Chondrocyte (in vitro differentiated cells): ENCODE measurements at places on chromosomes 5 and 9. TPM values are rescaled to one million over a fixed set of nuclear protein-coding genes. Genes with fewer than 3 reads are reported as not detected.

- DNase-seq: peak; percentile 89
Measured at GRCh38 chr5:159104051-159104651, 4.4 kb upstream of the EBF1 start.

NFIL3 gene
- total RNA-seq: 22.5 to 43.3 TPM (median 43.2 TPM) in 3 replicates

IRX1 gene
- 2.3 to 9.8 TPM (median 2.9 TPM) in 3 replicates for total RNA-seq

PHF24 gene
- total RNA-seq: 0.30 to 1.0 TPM in 2 of 3 replicates, not detected in the other

DNA sequence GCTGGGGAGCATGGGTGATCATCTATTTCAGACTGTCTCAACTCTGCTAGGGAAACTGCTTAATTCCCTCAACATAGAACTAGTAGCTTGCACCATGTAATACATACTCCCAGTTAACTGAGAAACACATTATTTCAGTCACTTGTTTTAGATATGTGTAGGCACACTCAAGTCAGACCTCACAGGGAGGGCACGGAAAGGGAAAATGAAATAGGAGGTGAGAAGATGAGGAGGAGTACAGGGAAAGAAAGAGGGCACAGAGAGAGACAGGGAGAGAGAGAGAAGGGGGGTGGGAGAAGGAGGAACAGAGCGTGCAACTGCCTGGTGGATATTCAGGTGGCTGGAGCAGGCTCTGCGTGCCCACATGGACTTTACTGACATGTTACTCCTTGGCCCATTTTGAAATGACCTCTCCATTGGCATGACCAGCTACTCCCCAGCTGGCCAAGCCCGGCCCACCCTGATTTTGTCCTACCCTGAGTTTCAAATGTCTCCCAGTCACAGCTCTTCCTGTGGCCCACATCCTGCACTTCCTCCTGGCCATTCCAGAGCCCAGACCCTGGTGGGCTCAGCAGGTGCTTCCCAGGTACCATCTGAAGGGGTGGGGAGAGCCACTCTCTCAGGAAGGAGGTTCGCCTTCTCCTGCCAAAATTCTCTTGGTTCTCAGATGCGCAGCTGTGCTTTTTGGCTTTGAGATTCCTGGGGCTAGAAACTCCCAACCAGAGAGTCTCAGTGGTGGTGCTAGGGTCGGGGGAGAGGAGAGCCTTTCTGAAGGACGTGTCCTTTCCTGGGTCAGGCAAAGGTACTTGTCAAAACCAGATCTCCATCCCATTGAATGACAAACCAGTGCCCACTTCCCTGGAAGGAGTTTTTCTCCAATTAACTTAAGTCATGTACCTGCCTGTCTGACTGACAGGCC is 229.4 kb downstream of the FSTL4 start:
- no peak for DNase-seq

DNA sequence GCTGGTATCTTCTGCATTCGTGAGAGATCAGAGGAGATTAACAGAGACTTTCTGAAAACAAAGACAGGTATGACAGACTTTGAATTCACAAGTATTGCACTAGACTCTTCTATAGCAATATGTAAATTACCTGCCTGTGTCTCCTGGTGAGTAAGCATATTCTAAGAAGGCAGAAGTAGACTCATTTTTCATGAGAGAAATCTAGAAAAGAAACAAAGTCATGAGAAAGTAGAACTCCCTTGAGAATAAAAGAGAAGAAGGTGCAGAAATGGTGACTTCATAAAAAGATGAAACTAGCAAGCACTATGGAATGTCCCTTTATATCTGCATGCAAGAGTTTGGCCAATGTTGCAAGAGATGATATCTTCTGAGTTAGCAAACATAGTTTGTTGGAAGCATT is 419.8 kb downstream of the DMRT2 start:
- DNase-seq: no peak

DNA sequence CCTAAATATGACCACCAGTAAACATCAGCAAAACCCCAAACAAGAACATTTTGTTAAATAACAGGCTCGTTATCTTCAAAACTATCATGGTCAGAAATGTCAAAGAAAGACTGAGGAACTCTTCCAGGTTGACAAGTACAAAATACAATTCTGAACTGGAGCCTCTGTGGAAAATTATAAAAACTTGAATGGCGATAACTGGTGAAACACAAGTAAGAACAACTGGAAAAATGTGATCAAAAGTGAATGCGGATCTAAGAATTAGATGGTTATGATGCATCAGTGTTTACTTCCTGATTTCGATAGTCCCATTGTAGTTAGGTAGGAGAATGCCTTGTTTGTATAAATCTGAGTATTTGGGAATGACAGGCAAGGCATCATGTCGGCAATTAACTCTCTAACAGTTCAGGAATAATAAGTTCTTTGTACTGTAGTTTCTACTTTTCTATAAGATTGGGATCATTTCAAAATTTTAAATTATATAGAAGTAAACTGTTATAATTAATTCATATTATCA is 740.2 kb upstream of the DMAC1 start:
- DNase-seq: no peak

CNTNAP3 gene
- 10.4 to 22.3 TPM (median 20.0 TPM) in 3 replicates for total RNA-seq

PGM5 gene
- not detected in 3 replicates for total RNA-seq

- DNase-seq: no peak
Measured at GRCh38 chr9:101354143-101354764, 30.6 kb downstream of the BAAT start.

- DNase-seq: no peak
Measured at GRCh38 chr5:107274571-107274970, 396.2 kb downstream of the EFNA5 start.

- no peak for DNase-seq
Measured at GRCh38 chr9:111037356-111037707, 938 bp downstream of the LPAR1 start.

C5orf52 gene
- not detected in 3 replicates for total RNA-seq

- DNase-seq: peak; percentile 18
Measured at GRCh38 chr9:129285382-129285781, 107.3 kb upstream of the IER5L start.

GRCh38 chr9:75850459-75851200 is 39.8 kb upstream of the PCSK5 start:
- DNase-seq: no peak

TAL2 gene
- total RNA-seq: not detected in 3 replicates

PAIP2 gene
- 43.8 to 53.0 TPM (median 47.9 TPM) in 3 replicates for total RNA-seq

- DNase-seq: no peak
Measured at GRCh38 chr5:35990941-35991611, at the start of gene UGT3A1. TSS of gene UGT3A1 (minus strand) at chr5:35991390. CDS start at chr5:35991240, 150 bp downstream.

GRCh38 chr5:124341066-124341858 is 405.2 kb downstream of the ZNF608 start:
- no peak for DNase-seq

SHISAL2B gene
- total RNA-seq: not detected in 3 replicates
